ENCODE measurements at places on chromosomes 2 and 18.

- DNase-seq: no peak
Measured at GRCh38 chr2:188132385-188132784, 159.3 kb upstream of the GULP1 start.

DNA sequence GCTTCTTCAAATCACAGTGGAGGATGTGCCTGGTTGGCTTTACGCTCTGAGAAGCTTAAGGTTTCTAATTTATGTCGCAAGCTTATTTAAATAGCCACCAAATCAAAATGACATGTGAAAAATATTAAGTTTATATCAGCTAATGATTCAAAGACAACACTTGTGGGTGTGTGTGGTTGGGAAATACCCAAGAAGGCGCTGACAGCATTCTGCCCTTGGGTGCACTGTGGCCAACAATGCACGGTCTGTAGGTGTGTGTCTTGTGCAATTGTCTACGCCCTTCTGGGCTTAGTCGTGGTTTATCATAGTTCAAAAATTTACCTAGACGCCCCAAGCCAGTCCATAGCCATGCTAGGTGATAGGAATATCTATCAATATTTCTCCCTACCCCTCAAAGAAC is 60.9 kb downstream of the KCTD1 start:
- DNase-seq: peak; percentile 89

DNA sequence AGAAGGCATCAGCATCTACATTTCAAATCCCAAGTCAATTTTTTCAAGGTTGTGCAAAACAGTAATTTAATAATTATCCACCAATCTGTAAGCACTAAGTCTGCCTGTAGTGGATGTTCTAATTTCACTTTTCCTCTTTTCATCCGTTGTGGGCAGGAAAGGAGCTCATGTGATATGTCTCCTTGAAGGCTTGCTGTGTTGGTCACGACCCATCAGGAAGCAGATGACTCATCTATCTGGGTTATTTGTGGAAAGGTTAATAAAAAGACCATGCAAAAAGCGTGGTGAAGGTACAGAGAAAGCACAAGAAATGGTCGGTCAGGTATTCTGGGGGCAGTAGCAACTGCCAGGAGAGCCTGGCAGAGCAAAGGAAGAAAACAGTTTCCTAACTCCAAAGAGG is 476.7 kb upstream of the RAB6C start:
- DNase-seq: no peak

GRCh38 chr2:142300517-142300916 is 169.7 kb upstream of the LRP1B start:
- DNase-seq: no peak

- no peak for DNase-seq
Measured at GRCh38 chr2:103496850-103497249, 735.0 kb downstream of the TMEM182 start.

GRCh38 chr2:191217580-191217979 is 27.6 kb upstream of the MYO1B start:
- DNase-seq: no peak

DNA sequence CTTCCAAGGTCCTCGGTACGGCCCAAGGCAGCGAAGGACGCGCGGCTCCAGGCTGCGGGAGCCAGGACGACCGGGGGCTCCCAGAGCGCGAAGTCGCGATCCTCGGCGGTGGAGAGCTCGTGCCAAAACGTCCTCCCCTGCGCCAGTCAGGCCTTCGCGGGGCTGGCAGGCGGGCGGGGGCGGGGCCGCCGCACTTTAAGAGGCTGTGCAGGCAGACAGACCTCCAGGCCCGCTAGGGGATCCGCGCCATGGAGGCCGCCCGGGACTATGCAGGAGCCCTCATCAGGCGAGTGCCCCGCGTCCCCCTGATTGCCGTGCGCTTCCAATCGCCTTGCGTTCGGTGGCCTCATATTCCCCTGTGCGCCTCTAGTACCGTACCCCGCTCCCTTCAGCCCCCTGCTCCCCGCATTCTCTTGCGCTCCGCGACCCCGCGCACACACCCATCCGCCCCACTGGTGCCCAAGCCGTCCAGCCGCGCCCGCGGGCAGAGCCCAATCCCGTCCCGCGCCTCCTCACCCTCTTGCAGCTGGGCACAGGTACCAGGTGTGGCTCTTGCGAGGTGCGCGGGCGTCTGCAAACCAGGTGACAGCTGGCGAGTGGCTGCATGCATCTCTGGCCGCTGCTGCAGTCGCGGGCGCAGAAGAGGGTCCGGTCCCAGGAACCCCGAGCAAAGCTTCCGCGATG is at the start of gene CIDEA:
Gene CIDEA, plus strand, starts transcription at position 226 of the 684 bp plus-strand sequence. Its CDS starts 23 bp downstream, at position 249.
- DNase-seq: no peak

DNA sequence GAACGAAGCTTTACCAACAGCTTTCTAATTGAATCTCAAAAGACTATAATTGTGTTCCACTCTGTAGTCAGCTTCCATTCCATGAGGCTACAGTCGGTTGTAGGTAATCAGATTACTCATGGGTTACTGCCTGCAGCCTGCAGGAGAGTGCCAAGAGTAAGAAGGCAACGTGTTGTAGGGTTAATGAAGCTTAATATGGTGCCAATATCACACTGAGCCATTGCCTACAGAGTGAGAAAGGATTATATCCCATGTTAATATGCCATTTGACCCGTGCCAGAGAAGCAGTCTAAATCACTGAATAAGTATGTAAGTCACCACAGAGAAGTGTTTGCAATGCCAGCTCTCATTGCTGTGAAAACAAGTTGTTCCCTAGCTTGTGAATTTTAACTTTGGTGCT is 734.5 kb upstream of the ACVR2A start:
- no peak for DNase-seq

GRCh38 chr2:157329524-157329923 is 3.9 kb upstream of the ERMN start:
- no peak for DNase-seq

DNA sequence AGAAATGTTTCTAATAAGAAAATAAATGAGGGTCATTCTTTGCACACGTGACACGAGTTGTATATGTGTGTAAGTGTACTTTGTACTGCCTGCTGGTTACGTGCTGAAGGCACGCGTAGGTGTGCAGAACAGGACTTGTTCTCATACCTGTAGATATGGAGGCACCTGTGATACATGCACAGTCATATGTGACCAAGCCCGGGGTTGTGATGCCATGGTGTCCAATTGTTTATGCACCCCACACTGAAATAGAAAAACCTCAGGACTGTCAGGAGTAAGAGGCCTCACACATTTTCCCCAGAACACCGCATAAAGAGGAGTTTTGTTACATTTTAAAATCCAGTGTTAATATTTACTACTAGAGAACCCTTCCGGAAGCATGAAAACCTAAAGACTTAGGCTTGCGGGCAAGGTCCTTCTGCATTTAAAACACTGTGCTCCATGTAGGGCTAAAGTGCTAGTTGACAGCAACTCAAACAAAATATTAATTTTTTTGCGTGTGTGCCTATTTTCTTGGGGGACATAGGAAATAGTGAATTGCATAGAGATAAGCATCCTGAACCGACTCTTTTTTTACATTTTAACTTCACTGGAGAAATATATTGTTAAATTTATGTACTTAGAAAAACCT is 9.3 kb downstream of the TSHZ1 start:
- no peak for DNase-seq

- no peak for DNase-seq
Measured at GRCh38 chr18:68992719-68993482, 195.0 kb downstream of the CCDC102B start.

DNA sequence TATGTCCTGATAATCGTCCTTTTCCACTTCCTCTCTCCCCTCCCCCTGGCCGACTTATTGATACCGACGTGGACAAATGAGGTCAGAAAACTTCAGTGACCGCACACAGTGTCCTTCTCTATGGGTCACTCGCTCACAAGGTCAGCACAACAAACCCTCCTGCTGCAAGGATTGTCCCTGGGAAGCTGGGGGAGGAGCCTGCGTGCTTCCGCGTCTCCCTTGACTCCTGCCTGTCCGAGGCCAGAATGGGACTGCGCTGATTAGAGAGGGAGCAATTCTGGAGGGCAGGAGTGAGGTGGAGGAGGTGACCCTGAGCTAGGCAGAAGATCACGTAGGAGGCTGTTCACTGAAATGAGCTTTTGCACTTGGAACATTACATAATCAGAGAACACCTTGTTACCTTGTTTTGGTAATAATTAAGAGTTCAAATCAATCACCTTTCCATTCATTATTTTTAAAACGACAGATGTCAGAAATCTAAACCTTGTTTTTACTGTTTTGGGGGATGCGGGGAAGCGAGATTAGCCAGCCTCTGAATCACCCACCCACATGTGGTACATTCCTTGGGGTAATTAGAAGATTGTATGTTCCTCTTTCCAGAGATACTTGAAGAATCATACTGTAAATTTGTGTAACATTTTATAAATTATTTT is 70.6 kb downstream of the CTAGE1 start:
- no peak for DNase-seq

DNA sequence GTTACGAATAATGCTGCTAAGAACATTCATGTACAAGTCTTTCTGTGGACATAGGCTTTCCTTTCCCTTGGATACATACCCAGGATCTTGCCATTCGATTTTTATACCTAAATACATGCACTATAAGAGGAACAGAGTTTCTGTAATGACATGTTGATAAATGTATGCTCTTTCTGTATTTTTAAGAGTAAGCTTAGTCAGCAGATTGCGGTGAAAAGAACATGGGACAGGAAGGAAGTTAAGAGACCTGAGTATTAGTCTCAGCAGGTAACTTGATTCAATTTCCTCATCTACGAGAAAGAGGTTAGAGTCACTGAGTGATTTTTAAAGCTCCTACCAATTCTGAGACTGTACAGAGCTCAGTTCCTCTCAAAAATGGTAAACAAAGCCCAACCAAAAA is 2.6 kb upstream of the TLK1 start:
- no peak for DNase-seq

- DNase-seq: no peak
Measured at GRCh38 chr2:46364797-46365457, 67.7 kb downstream of the EPAS1 start.

DNA sequence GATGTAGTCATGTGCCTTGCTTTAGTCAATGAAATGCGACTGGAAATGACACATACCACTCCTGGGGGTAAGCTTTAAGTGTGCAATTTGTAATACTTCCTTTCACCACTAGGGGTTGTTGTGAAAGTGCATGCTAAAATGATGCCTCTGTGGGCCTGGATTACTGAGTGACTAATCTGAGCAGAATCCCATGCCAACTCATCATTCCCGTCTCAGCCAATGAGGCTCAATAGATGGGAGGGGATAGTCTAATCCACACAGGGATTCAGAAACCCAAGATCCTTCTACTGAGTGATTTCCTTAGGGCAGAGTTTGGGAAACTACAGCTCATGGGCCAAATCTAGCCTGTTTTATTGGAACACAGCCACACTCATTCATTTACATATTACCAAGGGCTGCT is 54.0 kb downstream of the HRH4 start:
- no peak for DNase-seq

DNA sequence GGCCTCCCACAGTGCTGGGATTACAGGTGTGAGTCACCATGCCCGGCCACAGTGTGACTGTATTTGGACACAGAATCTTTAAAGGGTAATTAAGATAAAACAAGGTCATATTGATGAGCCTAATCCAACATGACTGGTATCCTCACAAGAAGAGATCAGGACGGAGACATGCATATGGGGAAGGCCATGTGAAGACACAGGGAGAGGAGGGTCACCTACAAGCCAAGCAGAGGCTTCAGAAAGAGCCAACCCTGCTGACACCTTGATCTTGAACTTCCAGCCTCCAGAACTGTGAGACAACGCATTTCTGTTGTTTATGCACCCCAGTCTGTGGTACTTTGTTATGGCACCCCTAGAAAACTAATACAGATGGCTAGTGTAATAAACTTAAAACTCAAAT is 72.4 kb downstream of the REV1 start:
- DNase-seq: no peak

DNA sequence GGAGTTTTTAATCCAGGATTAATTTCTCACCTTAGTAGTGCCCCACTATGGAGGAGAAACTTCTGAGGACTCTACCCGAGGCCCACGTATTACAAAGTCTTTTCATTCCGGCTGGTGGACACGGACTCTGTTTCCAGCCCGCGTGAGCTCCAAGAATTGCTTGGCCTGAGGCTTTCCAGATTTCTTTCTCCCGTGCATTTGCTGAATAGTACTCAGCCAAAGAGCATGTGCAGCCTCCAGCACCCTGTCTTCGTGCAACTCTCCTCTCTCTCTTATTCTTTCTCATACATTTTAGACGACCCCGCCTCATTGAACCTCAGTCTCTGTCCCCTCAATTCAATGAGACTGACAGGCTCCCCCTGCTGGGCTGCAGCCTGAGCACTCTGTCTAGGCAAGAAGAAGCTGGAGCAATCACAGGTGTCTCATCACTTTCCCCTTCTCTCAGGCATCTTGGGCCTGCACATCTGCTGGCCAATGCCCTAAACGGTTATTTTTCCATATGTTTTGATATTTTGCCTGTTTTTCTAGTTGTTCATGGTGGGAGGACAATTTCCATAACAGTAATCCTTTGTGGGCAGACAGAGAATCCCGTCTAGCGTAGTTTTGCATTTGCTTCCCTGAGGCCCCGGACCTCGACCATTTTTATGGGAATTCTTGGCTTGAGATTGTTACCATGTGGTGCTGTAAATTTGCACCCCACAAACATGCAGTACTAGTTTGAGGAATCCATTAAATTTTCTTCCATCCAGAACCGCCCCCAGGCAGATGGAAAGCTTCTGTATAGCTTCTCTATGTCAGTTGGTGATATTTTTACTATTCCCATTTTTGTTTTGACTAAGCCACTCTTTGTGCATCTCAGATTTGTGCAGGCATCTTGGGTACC is 50.1 kb upstream of the LPIN2 start:
- no peak for DNase-seq

DNA sequence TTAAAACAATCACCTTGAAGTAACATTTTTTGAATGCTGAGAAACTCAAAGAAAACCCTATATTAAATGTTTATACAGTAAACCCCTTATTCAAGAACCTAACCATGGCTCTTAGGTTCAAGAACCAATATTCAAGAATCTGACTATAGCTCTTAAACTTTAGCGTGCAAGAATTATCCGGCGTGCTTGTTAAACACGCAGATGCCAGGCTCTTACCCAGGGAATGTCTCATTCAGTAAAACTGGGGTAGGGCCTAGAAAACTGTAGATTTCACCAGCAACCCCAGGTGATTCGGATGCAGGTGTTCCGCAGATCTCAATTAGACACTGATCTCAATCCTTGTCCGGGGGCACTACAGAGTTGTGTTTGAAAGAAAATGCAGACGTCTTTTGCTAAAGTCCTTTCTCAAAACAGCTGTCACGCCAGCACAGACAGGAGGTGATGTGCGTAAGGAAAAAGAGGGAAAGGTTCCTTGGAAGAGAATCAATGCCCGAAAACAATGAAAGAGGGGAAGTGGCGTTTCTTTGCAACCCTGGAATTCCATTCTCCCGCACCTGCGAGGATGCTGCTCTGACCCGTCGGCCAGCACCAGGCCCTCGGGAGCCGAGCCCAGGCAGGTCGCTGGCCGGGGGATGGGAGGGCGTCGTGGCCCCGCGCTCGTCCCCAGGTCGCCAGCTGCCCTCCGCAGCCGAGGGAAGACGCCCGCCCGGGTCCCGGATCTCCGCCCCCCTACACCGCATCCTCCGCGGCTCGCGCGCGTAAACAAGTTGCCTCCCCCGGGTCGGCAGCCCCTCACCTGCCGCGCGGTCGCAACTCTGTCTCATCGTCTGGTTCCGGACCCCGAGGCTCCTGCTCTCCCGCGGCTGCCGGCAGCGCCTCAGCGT is 851 bp downstream of the EIF2AK3 start:
- DNase-seq: no peak
